ENCODE measurements at places on chromosomes 7 and 10.

GRCh38 chr7:96740130-96740529, 30.5 kb upstream of the SEM1 start:
- no peak for DNase-seq

GRCh38 chr7:104723001-104723400, 291.0 kb upstream of the KMT2E start:
- no peak for DNase-seq

GRCh38 chr10:121675344-121675743, 77.1 kb upstream of the FGFR2 start:
- DNase-seq = no peak

- DNase-seq = no peak
These were observed 380.3 kb upstream of the LRGUK start for GRCh38 chr7:133746847-133747246.

- no peak for DNase-seq
These were observed 2.4 kb upstream of the VAX1 start for GRCh38 chr10:117140525-117140902.

DNA sequence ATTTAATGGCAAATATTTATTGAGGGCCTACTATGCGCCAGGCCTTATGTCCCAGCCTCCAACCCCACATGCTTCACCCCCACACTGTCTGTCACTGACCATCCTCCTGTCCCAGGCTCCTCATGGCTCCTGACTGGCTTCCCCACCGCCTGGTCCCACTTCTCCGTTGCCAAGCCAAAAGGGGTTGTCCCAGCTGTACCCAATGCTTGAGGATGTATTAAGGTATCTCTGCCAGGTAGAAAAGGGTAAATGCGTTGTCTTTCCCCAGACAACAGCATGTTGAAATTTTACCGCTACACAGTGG, 168.8 kb upstream of the FRMD4A start:
- no peak for DNase-seq

DNA sequence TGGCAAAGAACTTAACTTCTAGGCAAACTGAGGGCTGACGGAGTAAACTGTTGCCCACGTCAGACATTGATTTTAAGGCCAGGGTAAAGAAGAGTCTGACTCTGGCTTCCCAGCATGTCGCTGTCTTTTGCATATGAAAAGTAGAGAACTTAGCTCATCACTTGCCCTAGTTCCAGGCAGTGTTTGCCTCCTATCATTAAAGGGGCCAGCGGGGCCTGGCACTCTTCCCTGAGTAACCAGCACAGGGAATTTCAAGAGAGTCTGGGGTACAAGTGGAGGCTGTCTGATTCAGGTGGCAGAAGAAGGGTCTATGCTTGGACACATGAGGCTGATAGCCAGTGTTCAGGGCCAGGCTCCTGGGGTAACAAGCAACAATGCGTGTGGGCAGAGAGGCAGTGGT, 4.8 kb downstream of the DENND2A start:
- no peak for DNase-seq

DNA sequence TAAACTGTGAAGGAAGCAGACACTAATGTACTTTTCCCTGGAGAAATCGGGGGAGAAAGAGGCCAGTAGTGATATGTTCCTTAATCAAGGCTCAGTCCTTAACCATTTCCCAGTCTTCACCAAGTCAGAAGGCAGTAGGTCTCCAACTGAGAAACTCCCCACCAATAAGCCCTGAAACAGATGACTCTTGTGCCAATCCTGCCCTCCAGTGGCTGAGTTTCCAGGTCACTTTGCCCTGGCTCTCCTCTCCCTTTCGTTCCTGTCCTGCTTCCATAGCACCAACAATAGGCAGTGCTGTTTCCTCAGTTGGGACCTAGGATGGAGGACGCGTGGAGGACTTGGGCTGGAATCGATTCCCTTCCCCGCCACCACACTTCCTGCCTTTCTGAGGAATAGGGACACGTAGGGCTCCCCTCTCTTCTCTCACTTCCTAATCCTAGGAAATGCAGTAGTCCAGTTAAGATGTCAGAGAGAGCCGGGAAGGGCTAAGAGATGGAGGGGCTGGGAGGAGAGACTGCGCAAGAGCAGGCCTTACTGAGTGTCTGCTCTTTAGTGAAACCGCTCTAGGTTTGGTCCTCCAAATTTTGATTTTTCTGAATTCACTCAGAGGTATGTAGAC, 23.4 kb downstream of the ATOH7 start:
- DNase-seq = peak; percentile 63

GRCh38 chr7:7789551-7789988, 71.2 kb upstream of the RPA3 start:
- no peak for DNase-seq

DNA sequence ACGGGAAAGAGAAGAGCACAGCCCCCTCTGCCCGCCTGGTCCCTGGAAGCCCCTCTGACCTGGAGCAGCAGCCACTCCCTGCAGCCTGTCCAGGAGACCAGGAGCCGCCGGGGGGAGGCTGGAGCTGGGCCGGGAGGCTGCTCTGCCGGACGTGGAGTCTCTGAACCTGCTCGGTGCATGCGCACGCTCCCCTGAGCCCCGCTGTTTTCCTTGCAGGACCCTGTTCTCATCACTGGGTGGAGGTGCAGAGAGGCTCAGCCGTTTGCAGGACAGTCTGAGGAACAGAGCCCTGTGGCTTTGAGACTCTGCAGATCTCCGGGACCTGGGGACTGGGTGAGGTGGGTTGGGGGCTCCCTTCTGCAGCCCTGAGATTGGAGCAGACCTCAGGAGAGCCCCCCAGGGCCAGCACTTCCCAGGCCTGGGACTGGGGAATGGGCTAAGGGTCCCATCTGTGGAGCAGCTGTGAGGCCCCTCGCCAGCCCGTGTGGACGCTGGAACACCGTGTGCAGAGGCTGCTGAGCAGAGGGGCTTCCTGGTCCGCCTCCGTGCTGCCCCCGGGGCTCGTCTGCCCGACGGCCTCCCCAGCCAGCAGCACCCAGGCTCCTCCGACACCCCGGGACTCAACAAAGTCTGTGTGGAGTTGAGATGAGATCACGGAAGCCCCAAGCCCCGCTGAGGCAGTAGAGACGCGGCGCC, 48.5 kb upstream of the ADGRA1 start:
- DNase-seq = no peak

DNA sequence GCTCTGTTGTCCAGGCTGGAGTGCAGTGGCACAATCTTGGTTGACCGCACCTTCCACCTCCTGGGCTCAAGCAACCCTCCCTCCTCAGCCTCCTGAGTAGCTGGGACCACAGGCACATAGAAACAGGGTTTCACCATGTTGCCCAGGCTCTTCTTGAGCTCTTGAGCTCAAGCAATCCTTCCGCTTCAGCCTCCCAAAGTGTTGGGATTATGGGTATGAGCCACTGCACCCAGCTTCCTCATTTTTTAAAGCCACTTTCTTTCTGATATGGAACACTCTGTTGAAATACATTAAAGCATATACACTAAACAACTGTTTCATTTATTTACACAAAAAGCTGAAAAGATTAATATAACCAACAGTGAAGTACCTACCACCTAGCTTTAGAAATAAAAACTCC, 117.2 kb downstream of the CLEC2L start:
- DNase-seq = peak; percentile 5

DNA sequence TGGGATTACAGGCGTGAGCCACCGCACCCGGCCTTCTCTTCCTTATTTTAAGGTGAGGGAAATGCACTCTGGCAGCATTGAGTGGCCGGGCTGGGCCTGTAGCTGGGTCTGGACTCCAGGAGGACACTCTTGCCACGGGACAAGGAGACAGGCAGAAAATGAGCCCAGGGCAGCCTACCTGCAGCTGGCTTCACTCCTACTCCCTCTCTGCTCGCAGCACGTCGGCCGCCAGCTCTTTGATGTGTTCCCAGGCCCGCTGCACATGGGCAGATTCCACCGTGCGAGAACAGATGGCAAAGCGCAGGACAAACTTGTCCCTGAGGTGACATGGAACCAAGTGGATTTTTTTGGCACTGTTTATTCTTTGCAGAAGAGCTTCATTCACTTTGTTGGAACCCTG, 12.9 kb upstream of the FIGNL1 start:
- no peak for DNase-seq

DNA sequence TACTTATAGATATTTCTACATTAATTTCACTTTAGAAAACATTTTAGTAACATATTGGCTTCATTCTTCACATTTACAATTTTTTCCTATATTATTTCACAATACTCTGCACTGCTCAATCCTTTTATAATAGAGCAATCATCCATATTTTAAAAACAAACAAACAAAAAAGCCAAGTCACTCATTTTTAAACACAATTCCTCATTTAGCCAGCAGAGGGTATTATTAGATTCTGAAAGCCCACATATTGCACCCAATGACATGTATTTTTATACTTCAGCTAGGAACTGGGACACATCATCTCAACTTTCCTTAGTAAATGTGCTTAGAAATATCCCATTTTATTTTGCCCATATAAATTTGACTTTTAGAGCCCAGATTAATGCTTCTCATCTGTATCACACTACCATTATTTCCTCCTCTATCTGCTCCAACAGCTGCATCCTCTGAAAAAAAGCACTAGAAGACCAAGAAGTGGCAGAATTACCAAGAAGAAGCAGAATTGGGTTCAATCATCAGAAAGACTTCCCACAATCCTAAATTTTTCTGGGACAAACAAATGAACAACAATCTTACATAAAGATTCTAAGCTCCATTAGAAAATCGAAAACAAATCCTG, 29.5 kb downstream of the CTNNA3 start:
- peak; percentile 41 for DNase-seq

DNA sequence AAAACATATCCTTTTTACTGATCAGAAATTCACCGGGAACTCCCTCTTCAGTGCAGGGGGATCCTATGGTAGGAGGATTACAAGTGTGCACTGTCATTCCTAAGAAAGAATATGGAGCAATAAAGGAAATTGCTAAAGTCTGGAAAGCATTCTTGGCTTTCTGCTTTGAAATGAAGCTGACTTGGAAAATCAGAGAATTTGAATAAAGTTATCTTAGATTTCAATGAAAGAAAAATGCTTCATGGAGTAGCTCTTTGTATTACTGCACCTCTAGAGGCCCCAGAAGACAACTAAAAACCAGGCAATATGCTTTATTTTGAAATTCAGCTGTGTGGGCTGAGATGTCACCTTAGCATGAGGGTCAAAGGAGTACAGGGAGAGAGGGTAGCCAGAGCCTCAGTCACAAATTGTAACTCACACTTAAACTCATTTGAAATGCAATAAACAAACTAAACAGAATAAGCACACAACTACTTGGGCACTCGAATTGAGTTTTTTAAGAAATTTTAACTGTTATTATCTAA, 102.5 kb downstream of the IMMP2L start:
- DNase-seq = no peak

- no peak for DNase-seq
These were observed 45.3 kb upstream of the SP8 start for GRCh38 chr7:20831956-20832355.

DNA sequence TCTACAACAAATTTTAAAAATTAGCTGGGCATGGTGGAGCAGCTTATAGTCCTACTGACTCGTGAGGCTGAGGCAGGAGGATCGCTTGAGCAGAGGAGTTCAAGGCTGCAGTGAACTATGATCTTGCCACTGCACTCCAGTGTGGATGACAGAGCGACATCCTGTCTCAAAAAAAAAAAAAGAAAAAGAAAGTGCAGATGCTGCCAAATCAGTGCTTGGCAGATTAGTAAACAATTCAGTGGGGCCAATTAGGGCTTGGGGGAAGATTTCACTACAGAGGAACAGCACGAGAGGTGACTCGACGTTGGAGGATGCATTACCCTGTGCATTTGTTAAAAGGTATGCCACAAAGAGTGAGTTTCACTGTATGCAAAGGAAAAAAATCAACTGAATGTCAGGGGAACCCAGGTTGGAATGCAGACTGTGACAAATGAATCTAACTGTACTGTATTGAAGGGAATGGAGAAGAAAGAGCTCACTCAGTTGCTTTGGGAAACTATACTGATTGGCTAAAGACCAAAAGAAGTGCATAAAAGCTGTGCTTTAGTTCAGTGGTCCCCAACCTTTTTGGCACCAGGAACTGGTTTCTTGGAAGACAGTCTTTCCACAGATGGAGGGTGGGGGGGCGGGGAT, 31.6 kb downstream of the GARIN1A start:
- DNase-seq = no peak

DNA sequence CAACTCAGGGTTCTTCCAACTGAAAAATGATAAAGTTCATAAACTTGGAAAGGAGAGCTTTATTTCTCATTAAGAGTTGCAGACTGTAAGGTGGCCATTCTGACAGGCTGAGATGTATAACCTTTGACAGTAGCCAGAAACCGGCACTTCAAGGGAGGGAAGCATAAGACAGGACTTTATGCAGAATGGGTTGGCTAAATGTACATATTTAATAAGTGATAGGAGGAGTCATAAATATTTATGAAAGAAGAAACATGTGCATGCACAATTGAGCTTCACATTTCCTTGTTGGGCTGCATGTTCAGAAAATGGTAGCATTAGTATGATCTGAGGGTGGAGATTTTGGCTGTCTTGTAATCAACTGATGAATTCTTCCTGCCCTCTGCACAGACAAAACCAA, 57.1 kb upstream of the ICA1 start:
- no peak for DNase-seq

- no peak for DNase-seq
These were observed 138.1 kb downstream of the WDR11 start for GRCh38 chr10:120989279-120989678.

DNA sequence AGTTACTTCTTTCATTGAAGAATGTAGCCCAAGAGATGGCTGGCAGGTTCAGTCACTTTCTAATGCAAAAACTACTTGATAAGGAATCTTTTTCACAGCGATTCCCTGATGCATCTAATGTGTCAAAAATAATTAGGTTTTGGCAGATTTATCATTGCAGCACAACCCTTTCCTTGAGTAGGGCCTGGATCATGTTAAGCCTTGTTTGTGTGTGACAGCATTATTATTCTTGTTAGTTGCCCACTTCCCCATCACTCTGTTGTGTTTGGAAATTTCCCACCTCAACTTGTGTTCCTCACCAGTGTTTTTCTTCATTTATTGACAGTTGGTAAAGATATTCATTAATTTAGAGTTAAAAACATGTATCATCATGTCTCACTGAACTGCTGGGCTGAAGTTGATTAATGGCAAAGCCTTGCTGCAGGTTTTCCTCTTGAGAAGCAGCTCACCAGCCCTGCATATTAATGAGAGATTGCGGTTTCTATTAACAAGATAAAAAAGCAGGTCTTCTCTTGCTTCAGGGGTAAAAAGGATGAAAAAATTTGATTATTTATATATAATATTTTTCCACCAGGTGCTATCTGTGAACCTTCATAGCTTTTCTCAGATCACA, 233.3 kb upstream of the MDFIC start:
- DNase-seq = no peak

DNA sequence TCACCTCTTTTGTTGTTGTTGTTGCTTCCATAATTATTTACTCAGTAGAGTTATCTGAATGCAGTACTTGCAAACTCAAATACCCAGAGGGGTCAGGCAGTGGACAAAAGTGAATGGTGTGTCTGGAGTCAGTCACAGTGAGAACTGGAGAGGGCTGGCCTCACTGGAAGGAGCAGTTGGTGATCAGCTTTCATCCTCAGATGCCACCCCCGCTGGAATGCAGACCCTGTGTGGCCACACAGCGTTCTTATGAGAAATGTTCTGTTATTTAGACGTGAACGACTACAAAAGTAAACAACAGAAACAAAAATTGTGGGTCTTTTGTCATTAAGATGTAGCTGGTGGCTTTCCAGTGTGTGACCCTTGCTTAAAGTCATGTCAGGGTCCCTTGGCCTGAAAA, 29.6 kb upstream of the VPS41 start:
- DNase-seq = no peak
